Uterus (tissue), 4 donors: ENCODE measurements at places on chromosomes 11 and 22. TPM values are rescaled to one million over a fixed set of nuclear protein-coding genes. Genes with fewer than 3 reads are reported as not detected.

DNA sequence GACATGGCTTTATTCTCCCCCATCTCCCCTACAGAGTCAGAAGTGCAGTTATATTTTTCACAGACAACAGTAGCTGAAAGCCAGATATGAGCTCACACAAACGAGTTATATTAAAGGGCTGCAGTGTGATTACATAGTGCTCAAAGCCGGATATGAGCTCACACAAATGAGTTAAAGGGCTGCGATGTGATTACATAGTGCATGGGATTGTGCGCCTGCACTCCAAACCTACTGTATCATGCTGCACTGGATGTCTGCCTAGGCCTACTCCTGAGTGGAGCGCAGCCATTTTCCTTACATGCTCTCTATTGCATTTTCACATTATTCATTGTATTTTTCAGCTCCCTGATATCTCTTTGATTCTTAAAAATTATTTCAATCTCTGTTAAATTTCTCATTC lies 414.6 kb upstream of the LARGE1 start:
- DNase-seq, result no peak

- no peak for DNase-seq
These were observed 81.1 kb downstream of the PAK1 start for GRCh38 chr11:77392842-77393241.

GRCh38 chr11:117933475-117933874 lies 4.3 kb upstream of the TMPRSS13 start:
- DNase-seq, result no peak

DNA sequence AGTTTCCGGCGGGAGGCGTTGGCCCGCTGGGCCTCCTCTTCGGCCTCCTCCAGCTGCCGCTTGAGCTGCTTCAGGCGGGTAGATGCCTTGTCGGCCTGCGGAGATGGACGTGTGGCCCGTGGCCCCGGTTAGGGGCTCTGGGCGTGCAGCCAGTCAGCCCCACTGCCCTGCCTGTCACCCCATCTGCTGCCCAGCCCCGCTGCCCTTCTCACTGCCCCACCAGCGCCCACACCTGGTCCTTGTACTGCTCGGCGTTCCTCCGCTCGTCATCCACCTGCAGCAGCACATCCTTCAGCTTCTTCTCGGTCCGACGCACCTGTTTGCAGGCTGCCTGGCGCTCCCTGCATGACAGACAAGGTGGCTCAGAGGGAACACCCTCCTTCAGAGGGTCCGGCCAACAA lies 31.2 kb downstream of the APOL1 start:
- no peak for DNase-seq

DNA sequence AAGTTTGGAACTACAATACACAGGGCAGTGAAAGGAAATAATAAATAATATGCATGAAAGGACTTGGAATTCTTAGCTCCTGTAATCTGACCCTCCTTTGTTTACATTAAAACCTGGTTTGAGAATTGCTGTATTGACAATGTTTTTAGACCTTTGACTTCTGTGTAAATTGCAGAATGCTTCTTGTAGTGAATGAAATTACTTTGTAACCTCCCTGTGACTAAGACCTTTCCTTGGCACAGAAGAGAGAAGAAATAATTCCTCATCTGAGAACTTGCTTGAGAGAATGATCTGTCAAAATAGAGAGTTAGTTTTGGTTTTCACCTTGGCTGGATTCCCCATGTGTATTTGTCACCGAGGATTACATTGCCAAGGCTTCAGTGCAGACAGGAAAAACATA lies 640.0 kb upstream of the ANO5 start:
- DNase-seq, result no peak

DNA sequence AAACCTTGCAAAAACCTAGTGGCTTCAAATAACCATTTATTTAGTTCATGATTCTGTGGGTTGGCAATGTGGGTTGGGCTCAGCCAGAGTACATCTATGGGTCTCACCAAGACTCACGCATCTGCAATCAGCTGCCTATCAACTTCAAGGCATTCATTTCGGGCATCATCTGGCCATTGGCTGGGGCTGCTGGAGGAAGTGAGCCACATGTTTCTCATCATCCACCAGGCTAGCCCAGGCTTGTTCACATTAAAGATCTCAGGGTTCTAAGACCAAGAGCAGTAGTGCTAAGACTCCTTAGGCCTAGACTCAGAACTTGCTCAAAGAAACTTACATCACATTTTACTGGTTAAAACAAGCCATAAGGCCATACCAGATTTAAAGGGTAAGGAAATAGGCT lies 478.9 kb upstream of the ARHGAP42 start:
- DNase-seq, result no peak

DNA sequence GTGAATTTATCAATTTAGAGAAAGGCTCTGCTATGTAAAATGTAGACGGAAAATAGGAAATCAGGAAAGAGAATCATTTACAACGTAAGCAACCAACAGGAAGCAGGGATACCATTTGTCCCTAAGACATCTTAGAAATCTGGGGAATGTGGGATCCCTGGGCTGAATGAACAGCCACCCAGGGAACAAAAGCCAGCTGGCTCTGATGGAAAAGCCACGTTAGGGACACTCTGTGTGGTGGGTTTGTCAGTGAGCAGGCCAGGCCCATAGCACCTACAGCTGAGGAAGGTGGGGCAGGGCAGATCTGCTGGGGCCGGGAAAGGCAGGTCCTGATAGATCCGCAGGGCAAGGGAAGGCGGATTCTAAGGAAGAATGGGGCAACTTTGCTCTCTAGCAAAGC lies 87.1 kb upstream of the CSNK2A3 start:
- DNase-seq, result no peak

The NXPE2 gene
- 0.41 TPM for total RNA-seq

The BAIAP2L2 gene
- total RNA-seq, result not detected

The MLC1 gene
- total RNA-seq, result 0.29 TPM

The MMP12 gene
- not detected for total RNA-seq

The XKR3 gene
- total RNA-seq, result not detected

The SLC2A11 gene
- 13.9 TPM for total RNA-seq

The SEPTIN5 gene
- total RNA-seq, result 20.0 TPM
